ENCODE measurements at places on chromosomes 3 and 15.

DNA sequence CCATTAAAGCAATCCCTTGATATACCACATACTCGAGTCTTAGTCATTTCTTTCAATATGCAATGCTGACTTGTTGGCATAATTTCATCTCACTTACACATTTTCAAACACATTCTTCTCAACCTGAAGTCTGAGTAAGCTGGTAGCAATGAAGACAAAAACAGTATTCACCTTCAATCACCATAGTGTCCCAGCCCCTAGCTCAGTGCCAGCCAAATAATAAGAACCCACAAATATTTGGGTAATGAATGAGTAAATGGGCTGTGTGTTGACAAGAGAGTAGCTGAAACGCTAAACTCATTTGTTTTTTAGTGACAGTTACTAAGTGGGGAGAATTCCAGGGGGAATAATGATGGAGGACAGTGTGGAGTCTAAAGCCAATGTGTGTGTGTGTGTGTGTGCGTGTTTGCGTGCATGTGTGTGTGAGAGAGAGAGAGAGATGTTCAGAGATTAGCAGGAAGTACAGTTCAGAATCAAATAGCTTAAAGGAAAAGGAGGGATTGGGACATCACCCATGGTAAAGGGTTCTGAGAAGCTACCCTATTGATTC is 165.7 kb downstream of the GAP43 start:
- DNase-seq, result no peak

DNA sequence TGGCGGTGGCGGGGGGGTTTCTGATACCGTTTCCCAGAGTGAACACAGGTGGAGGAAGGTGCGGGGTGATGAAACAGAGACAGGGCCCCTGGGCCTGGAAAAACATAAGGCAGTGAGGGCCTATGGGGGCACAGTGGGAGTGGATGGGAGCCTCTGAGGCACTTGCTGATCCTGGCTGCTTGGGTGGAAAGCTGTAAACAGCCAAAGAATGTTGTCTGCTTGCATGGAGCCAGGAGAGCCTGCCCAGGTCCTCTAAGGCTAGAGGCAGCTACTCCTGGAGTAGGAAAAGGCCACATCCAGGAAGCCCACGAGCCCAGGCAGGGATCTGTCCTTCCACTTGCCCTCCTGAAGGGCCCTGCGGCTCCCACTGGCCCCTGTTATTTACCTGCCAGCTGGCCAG is 2.9 kb upstream of the SEMA3B start:
- no peak for DNase-seq

- DNase-seq, result no peak
Measured at GRCh38 chr3:126998728-126999127, 15.8 kb downstream of the PLXNA1 start.

DNA sequence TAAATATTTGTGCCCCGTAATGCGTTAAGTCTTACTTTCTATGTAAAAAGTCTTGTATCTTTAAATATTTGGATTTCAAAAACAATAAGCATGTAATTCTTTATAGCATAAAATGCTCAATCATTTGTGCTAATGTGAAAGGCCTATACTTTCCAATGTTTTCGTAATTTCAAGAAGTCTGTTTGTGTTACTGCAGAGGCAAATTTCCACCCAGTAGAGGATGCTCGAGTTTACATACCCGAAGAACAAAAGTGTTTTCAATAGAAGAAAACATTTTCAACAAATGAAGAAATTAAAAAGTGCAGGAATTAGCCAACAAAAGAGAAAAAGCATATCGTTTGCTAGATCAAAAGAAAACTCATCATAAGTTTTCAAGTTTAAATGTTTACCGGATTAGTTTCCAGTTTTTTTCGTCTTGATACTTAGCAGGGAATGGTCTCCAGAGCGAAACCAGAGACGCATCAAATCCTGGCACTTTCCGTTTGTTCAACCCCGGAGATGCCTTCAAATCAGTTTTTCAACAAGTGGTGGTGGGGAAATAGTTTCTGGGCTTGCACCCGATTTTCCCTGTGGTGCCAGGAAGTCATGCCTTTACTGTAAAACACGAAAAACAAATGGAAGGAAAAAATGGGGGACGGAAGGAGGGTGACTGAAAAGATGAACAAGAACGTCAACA is 1.0 kb downstream of the CGGBP1 start:
- DNase-seq, result no peak

- DNase-seq, result no peak
Measured at GRCh38 chr3:23611737-23612295, 193.9 kb upstream of the UBE2E1 start.

DNA sequence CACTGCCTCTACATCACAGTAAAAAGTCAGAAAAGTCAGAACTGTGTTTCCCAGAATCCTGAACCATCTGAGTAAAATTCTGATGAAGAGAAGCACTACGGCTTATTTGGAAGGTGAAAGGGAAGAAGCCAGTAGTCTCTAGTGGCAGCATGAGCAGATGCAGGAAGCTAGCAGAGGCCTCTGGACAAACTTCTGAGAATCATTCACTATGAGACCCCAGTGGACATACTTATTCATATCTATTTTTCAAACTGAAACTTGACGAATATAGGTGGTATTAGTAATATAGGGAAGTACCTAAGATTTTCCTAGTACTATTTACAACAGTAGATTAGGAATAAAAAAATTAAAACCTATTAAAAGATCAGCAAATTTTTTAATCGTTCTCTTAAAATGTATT is 272.8 kb upstream of the TTC14 start:
- no peak for DNase-seq

DNA sequence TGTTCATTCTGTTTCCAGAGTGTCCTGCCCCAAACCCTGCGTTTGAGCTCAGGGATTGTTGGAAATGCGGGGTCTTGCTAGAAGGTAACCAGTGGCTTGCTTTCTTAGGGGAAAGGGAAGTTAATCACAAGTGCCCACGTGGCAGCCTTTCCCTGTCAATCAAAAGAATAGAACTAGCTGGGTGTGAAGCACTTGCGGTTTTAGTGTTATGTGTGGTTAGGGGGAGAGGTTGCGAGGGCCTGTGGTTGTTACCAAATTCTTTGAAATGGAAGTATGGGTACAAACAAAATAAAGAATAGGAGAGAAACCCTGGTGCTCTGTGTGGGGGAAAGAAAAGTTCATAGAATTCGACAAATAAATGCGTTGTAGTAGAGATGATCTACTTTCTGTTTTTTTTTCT is 67.6 kb downstream of the FNDC3B start:
- peak; percentile 31 for DNase-seq

- no peak for DNase-seq
Measured at GRCh38 chr3:171165983-171166382, 139.5 kb upstream of the SLC2A2 start.

- DNase-seq, result no peak
Measured at GRCh38 chr3:166731701-166732100, 648.4 kb downstream of the ZBBX start.

DNA sequence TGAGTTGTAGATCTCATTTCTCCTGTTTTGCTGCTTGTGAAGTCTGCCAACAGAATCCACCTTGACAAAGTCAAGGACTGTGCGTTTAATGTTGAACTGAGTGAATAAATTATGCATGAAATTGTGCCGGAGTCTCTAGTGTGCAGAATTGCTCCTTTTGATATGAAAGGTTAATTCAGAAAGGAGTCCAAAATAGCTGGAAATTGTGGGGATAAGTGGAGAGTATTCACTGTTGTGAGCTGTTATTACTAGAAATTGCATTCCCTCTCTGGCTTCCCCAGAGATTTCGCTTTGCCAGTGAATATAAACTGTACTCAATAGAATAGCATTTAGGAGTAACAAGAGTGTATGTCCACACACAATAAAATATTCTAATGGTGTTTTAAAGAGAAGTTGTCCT is 43.1 kb downstream of the SAMMSON start:
- DNase-seq, result no peak

DNA sequence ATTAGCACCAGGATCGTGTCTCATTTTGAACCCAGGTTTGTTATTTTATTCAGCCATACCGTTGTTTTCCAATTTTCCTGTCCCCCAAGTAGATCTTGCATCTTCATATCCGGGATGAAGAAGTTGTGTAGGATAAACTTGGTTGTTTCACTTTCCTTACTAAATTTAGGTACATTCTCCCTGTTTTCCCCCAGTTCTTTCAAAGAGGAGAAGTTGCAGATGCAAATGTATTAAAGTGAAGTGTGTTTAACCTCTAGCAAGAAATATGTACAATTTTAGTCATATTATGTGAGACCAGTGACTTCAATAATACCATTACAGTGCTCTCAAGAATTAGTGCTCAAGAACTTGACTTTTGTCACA is 1.3 kb downstream of the ATXN7 start:
- DNase-seq, result no peak

DNA sequence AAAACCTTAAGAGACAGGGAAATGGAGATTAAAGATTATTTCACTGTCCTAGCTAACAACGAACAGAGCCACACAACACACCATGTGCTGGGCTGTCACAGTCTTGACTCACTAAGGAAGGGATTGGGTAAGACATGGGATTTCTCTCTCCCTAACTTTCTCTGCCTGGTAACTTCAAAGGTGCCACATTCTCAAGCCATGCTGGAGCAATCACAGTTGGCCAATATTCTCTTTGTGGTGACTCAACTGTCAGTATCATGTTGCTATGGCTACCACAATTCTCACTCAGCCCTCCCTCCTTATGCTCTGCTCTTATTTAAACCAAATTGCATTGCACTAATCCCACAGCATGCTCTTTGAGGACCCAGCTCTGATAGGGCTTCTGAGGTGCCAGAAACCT is 74.0 kb downstream of the OXNAD1 start:
- DNase-seq, result no peak

GRCh38 chr3:111725706-111726105 is 130.6 kb upstream of the ZBED2 start:
- DNase-seq, result no peak

DNA sequence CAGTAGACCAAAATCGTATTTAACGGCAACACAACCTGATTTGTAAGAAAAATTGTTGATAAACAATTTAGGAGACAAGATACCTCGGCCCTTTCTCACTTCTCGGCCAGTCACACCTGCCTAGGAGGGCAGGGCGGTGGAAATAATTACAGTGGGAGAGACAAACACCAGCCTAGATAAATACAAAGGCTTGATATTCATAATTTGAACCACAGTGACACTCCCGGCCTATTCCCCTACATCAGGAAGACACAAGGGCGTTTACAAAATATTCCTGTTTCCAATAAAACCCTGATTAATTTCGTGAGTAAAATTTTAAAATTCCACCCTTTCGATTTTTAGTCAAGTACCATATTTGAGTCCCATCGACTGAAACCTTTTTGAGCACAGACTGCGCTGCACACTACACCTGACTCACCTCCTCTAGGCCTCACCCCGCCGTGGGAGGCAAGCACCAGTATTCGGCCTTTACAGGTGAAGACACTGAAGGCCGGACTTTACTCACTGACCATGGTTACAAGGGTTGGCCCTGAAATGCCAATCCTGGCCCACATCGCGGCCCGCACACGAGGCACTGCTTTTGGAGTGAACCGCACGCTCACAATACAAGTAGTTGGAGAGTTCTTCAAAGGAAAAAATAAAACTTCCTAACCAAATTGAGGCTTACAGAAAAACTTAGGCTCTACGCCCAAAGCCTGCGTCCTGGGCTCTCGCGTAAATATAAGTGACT is 794 bp downstream of the ARPP19 start:
- no peak for DNase-seq

- DNase-seq, result no peak
Measured at GRCh38 chr15:85725019-85725418, 69.7 kb downstream of the KLHL25 start.

GRCh38 chr3:122200661-122201060 is 17.2 kb downstream of the CASR start:
- no peak for DNase-seq

DNA sequence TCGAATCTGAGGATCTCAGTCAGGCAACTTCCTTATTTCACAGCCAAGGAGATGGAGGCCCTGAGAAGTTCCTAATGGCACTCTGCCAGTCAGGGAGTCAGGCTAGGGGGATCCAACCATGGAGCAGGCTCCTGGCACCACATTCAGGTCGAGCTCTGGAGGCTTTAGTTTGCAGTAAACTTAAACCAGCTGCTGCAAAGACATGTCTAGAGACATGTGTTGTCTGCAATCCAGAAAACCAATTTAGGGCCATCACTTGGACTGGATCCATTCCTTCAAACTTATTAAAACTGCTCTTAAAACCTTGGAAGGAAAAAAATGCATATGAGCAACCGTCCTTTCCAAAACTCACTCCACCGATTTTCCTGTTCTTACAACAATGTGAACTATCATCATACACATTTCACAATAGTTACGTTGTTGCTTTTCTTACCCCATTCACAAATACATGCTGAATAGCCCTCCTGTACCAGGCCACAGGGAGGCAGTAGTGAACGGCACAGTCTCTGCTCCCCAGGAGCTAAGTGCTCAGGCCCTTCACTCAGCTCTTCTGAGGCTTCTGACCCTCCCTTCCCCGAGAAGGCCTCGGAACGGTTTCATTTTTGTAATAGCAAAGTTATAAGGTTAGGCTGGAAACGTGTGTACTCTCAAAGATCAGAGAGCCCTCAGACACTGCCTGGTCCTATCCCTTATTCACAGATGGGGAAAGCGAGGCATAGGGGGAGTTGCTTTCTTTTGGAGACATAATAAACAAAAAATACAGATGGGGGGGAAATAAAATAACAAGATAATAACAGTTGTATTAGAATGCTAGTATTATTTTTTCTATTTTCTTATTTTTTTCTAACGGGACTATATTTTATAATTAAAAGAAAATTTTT is 20.1 kb downstream of the RFT1 start:
- no peak for DNase-seq

GRCh38 chr3:20344400-20344959 is 158.5 kb upstream of the SGO1 start:
- DNase-seq, result no peak

DNA sequence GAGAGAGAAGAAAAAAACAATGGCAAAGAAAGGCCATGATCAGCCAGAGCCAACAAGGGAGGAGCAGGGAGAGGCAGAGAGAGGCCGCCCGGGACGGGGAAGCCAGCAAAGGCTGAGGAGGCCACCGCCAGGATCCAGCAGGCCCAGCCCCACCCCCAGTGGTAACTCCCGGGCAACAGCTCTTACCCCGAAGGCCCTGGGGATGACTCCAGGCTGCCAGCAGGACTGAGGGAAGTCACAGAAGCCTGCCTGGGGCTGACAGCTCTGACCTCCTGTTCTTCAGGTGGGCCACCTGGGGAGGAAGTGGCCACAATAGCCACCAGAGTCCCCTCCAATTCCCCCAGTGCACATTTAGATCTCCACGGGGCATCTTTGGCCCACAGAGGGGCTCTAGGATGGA is 184.3 kb upstream of the LINGO1 start:
- DNase-seq, result no peak

GRCh38 chr3:189202106-189202505 is 30.3 kb downstream of the TPRG1 start:
- DNase-seq, result no peak
